ENCODE measurements at places on chromosomes 2 and 18.

DNA sequence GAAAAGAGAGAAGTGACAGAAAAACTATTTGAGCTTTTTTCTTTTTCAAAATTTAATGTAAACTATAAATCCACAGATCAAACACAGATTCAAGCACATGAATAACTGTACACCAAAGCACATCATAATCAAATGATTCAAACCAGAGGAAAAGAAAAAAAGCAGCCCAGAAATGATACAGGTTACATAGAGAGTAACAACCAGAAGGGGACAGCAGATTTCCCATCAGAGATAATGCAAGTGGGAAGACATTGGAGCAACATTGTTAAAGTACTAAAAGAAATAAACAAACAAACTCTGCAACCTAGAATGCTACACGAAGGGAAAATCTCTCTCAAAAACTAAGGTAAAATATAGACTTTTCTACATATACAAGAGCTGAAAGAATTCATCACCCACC, 34.5 kb downstream of the CMPK2 start:
- no peak for DNase-seq

- DNase-seq = no peak
Measured at GRCh38 chr2:79162801-79163200, 3.2 kb upstream of the REG3A start.

DNA sequence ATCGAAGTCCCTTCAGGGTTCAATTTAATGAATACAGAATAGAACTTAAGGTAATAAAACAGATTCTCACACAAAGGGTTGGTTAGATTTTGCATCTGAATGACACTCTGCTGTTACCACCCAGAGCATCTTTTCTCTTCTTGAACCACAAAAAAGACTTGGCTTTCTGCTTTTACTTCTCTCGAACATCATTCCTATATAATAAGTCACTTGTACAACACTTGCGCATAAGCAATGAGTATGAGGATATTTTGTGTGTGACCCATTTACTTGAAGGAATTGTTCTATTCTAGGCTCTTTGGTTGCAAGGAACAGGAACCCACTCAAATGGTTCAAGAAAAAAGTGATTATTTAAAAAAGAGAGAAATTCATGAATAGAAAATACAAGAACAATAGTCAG, 126.2 kb downstream of the NUP35 start:
- no peak for DNase-seq

DNA sequence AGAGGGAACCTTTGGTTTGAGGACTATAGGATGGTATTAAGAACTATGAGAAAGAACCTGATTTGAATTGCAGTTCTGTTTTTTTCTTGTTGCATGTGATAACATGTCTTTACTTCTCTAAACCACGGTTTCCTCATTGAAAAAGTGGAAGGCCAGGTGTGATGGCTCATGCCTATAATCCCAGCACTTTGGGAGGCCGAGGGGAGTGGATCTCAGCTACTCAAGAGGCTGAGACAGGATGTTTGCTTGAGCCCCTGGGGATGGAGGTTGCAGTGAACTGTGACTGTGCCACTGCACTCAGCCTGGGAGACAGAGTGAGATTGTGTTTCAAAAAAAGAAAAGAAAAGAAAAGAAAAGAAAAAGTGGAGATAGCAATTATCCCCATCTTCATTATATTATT, 32.3 kb downstream of the SCN9A start:
- DNase-seq = no peak

DNA sequence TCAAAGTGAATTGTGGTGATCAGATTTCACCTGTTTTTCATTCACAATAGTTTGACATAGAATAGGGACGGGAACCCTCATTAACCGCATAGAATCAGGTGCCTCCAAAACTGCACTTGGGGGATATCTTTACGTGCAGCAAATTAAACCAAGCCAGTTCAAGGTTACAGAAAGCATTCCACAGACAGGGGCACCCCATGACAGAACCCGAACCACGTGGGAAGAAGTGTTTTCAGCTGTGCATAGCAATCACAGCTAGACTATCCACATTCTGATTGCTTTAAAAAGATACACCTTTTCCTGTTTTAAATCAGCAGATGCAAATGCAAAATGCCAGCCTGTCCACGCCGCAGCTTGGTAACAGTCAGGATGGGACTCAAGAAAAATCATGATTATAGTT, 205.8 kb downstream of the ANAPC1 start:
- no peak for DNase-seq

DNA sequence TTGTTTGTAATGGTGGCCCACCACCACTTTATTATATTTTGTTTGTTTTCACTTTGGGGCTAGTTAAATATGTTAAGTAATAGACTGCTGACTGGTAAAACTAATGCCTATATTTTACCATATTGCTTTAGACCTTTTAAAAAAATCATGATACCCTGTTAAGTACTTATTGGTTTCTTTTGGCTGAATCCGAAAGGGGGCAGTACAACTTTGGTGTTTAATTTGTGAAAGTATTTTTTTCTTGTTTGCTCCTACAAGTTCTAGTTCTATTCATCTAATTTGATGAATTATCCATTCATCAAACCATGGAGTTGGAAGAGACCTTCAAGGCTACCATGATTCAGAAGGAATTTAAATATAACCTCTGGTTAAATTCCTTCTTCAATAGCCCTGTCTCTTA, 147.0 kb downstream of the MBD5 start:
- DNase-seq = no peak

GRCh38 chr2:172921532-172922236, 154.0 kb upstream of the MAP3K20 start:
- peak; percentile 74 for DNase-seq

DNA sequence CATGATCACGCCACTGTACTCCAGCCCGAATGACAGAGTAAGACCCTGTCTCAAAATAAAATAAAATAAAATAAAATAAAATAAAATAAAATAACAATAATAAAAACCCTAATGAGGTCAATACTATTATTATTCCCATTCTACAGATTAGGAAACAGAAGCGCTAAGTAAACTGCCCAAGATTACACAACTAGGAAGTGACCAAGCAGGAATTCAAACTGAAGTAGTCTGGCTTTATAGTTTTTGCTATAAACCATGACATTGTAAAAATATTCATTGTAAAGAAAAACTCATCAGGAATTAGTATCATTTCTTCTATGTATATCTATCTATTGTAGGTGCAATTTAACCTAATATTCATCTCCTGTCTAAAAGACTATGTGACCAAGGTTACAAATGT, 1.2 kb downstream of the PLEKHM3 start:
- DNase-seq = no peak

DNA sequence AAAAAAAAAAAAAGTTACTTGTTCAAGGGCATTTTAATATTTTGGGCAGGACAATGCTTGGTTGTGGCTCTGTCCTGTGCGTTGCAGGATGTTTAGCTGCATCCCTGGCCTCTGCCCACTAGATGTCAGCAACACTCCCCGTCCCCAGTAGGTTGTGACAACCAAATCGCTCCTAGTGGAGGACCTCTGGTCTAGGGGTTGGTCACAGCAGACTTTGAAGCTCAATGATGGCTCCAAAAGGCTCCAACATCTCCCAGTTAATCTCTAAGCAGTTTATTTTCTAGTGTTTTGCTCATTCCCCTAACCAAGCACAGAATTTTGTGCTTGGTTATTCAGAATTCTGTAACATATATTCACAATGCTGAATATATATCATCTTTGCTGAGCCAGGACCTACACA, 67.0 kb downstream of the CHRNA1 start:
- peak; percentile 66 for DNase-seq

- DNase-seq = no peak
Measured at GRCh38 chr2:205288686-205289085, 393.6 kb upstream of the NRP2 start.

- DNase-seq = no peak
Measured at GRCh38 chr2:27126252-27126710, 2.7 kb downstream of the ABHD1 start.

DNA sequence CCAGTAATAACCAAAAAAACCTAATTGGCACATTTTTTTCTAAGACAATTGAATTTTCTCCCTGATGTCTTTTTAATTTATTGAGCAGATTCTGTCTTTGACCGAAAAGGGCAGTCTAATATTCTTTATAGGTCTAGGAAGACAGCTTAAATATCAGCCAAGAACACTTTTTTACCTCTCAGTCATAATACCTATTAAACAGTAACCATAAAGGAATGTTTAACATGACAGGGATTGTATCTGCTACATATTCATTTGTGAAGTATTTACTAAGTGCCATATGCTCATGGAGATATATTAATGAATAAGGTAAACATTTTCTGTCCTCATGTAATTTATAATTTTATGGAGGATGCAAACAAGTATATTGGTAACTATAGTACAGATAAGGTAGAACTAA, 3.1 kb upstream of the HTR2B start:
- DNase-seq = no peak

DNA sequence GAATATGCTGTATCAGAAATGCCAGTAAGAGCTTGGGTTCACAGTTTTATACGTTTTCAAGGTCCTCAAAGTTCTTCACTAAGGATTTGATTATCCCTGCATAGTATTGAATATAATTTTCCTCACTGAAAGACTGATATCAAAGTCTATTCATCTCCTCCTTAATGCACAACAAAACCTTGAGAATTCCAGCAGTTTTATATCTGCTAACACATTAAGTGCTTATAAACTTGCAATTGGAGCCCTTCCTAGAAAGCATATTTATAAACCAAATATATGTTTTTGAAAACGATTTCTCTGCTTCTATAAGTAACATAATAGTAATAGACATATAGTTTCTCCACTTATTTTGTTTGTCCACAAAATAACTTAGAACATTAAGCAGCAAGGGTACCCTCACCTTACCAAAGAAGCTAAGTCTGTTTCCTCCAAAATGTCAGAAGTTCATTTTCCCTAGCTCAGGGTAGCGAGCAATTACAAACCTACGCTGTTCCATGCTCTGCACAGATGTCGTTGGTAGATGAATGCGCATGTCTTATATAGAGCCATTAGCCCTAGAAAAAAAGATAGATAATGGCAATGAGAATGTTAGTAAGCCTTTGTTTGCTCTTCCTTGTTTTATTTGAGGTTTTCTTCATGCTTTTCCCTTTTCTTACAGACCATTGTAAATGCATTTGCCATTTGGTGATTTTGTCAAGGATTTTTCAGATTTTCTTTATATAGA, 213.2 kb downstream of the RBM43 start:
- no peak for DNase-seq

GRCh38 chr2:36451512-36451911, 95.9 kb downstream of the CRIM1 start:
- peak; percentile 82 for DNase-seq
